ENCODE measurements at places on chromosomes 1 and 21.
A peak's percentile ranks its signal among the peaks of the same experiment; 100 is the strongest.

GRCh38 chr1:217674028-217674729 lies 43.0 kb downstream of the SPATA17 start:
- no peak for DNase-seq

GRCh38 chr1:113542221-113542701 lies 151.9 kb downstream of the MAGI3 start:
- DNase-seq = no peak

DNA sequence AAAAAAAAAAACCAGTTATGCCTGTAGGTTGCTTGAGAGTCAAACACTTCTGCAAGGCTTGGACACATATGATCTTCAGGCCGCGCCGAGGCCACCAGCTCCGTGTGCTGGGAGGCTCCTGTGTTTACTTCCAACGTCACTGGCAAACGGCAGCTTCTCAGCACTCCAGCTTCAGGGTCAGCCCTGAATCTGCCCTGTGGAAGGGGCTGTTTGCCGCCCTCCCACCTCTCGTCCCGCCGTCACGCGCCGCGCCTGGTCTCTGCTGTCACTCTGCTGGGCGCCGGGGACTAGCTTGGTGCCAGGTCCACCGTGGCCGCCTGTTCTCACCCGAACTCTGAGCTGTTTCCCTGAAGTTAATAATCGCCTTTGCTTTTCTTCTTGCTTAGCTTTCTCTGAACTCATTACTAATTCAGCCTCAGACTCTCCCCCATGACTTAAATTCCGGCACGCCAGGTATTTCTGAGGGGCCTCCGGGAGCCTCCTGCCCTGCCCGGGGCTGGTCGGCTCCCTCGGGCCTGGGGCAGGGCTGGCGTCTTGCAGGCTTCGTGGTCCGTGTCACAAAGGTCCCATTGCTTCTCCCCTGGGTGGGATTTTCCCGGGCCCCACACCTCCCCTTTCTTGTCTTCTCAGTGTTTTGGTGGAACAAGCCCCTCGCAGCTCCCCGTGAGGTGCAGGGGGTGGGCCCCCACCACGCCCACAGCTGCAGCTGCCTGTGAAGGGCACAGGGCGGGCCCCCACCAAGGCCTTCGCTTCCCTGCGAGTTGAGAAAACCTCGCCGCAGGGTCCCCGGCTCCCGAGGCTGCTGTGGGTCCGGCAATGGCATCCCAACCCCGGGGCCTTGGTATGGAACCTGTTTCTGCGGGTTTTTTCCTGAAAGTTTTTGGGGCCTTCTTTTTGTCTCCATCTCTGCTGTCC lies 14.6 kb upstream of the C1orf159 start:
- DNase-seq = no peak

DNA sequence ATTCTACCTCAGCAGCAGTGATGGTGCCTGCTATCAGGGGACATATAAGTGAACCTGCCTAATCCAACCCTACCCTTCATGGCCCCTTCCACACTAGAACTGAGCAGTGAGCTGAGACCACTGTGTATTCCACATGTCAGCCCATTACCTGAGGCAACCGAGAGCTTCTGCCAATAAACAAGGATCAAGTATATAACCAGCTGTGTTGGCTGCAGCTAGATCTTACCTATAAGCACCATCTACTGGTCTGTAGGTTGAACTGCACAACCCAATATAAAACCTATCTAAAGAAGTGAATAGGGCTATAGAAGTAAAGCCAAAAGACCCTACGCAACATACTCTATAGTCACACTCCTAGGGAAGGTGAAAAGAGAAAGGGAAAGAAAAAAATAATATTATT lies 376.9 kb downstream of the HHIPL2 start:
- DNase-seq = no peak

- no peak for DNase-seq
These were observed 76.9 kb downstream of the EPS15 start for GRCh38 chr1:51442198-51442597.

- DNase-seq = no peak
These were observed 110.9 kb upstream of the C21orf91 start for GRCh38 chr21:17930093-17930492.

- no peak for DNase-seq
These were observed 283.5 kb upstream of the SGIP1 start for GRCh38 chr1:66250478-66250877.

DNA sequence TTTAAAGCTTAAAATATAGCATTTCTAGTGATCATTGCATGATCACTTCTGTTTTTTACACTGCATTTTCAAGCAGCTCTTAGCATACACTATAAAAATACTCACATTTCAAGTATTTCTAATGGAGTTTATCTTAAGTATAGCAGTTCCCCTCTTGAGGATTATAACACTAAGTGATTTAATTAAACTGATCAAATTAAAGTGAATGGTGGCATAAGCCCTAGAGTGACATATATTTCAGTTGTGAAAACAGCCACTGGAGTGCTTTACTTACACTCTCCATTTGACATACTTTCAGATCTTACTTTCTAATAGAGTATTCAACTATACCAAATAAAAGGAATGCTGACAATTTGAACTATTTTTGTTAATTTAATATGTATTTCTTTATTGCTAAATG lies 623.3 kb upstream of the TMPRSS15 start:
- DNase-seq = no peak

DNA sequence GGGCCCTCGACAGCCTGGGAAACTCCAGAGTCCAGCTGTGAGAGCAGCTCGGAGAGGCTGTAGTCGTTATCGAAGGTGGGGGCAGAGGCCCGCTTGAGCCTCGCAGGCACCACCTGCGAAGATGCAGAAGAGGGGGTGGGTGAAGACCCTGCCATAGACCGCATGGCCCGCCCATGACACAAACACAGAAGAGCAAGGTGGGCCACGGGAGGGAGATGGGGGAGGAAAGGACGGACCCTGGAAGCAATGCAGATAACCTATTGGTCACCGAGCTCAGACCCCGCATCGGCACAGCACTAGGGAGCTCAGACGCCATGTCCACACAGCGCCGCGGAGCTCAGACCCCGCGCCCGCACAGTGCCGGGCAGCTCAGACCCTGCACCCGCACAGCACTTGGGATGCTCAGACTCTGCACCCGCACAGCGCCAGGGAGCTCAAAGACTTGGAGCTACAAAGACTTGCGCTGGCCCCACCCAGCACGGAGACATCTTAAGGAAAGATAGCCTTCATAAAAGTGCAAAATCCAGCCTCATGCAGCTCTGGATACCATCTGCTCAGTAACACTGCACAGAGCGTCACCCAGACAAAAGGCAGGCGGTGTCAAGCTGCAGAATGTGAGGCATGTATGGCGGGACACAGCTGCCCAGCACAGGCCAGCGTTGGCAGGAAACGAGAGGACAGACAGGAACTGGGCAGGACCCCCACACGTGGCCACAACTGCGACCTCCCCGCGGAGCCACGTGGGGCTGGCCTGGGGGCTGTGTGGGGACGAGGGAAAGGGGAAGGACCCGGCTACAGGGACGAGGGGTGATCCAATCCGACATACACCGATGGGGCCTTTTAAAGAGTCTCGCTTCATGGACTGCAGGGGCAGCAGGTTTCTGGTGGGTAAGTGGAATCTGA lies 22.6 kb downstream of the RIPK4 start:
- DNase-seq = no peak

DNA sequence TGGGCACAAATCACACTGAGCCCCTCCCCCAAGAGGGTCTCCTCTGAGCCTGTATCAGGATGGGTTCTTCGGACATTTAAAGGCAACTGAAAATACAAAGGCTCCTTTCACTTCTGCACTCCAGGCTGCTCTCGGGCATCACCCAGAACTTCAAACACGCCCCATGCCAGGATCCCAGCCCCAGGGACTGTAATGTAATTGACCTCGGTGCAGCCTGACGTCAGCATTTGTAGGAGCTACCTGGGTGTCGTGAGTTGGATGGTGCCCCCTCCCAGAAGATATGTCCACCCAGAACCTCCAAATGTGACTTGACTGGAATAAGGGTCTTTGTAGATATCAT lies 95.2 kb downstream of the PSMG1 start:
- DNase-seq = no peak

GRCh38 chr1:5099558-5099957 lies 445.1 kb downstream of the AJAP1 start:
- no peak for DNase-seq

DNA sequence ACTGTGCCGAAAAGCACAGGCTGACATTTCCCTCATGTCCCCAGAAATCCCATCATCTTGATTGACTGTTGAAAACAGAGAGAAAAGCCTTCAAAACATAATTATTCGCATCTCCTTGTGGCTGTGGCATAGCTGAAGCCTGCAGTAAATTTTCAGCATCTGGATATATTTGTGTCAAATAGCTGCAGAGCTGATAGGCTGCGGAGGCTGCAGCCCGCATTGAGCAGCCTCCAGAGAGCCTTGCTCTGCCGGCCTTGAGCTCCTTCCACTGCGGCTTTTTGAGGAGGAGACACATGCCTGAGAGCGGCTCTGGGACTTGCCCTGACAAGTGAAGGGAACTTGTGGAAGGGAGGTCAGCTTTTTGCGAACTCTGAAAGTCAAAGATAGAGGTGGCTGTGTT lies 144.7 kb downstream of the RYR2 start:
- no peak for DNase-seq

- no peak for DNase-seq
These were observed 83.0 kb downstream of the IGSF21 start for GRCh38 chr1:18190598-18190997.

DNA sequence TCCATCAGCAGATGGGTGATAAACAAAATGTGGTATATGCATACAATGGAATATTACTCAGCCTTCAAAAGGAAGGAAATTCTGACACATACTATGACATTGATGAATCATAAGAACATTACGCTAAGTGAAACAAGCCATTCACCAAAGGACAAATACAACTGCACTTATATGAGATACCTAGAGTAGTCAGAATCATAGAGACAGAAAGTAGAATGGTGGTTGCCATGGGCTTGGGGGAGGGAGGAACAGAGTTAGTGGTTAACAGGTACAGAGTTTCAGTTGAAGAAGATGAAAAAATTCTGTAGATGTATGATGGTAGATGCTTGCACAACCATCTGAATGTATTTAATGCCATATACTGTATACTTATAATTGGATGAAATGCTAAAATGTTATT lies 39.1 kb upstream of the KCNK2 start:
- no peak for DNase-seq

DNA sequence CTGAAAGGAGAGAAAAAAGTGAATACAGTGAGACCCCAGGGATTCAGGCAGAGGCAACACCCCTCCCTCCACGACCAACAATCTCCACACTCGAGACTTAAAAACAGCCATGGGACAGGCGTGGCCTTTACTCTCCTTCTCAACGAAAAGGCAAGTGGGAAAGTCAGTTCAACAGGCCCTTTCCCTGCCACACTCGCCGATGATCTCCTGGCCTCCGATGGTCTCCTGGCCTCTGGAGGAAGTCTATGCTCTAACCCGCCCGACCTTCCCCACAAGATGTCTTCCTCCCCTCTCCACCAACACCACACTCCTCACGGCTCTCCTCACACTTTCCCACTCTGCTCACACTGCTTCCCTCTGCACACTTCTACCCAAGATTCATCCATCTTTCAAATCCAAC lies 7.6 kb downstream of the PSMG1 start:
- no peak for DNase-seq

DNA sequence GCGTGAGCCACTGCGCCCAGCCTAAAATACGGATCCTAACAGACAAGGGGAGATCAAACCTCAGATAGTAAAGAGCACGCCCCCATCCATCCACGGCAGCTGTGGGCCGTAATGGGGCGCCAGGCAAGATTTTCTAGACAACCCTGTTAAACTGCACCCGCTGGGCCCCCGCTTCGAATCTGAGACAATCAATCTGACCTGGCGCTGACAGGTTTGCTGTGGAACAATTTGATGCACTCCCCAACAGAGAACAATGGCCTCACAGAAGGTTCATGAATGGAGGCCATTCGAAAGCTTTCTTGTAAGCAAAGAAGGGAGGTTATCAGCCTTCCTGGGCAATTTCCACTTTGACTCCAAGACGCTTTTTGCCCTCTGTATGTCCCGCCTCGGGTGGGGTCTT lies 30.5 kb downstream of the CLSTN1 start:
- no peak for DNase-seq

DNA sequence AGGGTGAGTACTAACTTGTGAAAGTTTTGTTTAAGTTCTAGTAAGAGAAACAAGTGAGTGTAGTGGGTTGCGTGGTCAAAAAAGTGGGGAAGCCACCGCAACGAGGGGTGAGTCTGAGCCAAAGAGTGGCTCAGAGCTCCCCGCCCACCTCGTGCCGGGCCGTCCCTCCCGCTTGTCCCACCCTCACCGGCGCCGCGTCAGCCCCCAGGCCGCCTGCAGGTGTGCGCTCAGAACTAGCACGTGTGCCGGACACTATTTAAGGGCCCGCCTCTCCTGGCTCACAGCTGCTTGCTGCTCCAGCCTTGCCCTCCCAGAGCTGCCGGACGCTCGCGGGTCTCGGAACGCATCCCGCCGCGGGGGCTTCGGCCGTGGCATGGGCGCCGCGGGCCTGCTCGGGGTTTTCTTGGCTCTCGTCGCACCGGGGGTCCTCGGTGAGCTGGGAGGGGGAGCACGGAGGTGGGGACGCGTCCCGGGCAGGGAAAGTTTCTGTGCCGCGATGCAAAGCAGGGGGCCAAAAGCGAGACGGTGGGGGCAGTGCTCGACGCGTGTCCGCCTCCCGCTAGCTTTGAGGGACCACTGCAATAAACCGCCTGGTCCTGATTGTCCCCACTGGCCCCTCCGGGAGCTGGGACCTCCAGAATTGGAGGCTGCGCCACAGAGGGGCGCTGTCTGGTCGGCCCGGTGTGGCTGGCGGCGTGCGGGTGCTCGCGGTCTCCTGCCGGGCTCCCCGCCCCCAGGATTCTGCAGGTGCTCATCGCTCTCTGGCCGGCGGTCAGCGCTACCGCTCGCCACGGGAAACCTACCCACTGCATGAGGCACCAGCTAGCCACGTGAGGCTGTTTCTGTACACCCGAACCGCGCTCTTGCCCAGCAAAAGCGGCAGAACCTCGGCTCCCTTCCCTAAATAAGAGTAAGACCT lies at the start of gene CR2:
TSS of gene CR2 (plus strand) at position 283 of the 919 bp plus-strand sequence. CDS start at position 374, 91 bp downstream.
- peak; percentile 50 for DNase-seq

GRCh38 chr1:62318756-62319544 lies at the start of gene KANK4:
TSS of gene KANK4 (minus strand) at chr1:62319434. CDS start at chr1:62281564, 37,870 bp downstream.
- DNase-seq = no peak

- no peak for DNase-seq
These were observed 150.0 kb downstream of the CASZ1 start for GRCh38 chr1:10646347-10646861.

- peak; percentile 76 for DNase-seq
These were observed 12.9 kb downstream of the PLA2G2F start for GRCh38 chr1:20151906-20152598.

GRCh38 chr1:155037043-155037442 lies 3.4 kb downstream of the DCST1 start:
- no peak for DNase-seq

DNA sequence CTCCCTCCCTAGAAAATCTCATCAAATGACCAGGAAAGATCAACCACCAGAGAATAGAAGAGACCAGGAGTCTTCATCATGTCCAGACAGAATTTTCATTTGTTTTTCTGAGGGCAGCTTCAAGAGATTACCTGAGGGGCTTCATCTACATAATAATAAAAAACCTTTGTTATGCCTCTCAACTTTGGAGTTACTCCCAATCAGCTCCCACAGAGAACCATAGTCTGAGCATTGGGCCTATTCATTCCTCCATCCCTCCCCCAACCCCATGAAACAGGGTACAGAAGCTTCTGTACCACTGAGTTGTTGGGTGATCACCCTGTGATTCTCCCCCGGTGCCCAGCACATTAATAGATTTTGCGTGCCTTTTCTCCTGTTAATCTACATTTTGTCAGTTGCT lies 53.3 kb upstream of the PRRC2C start:
- DNase-seq = no peak

GRCh38 chr1:31987135-31987619 lies 26.5 kb upstream of the KHDRBS1 start:
- DNase-seq = no peak

- DNase-seq = no peak
These were observed 66.8 kb downstream of the SLC27A3 start for GRCh38 chr1:153842006-153842471.

All from stimulated activated CD4-positive, alpha-beta T cell treated with anti-CD3 and anti-CD28 coated beads, Interleukin-4, amount 100 ng/mL, for 4 hours (primary cell).